ENCODE measurements at places on chromosomes 13 and 19. TPM values are rescaled to one million over a fixed set of nuclear protein-coding genes. Genes with fewer than 3 reads are reported as not detected.

GJA3 gene
- total RNA-seq = 1.2 TPM

CEACAM6 gene
- 7.1 TPM for total RNA-seq

OVOL3 gene
- total RNA-seq = not detected

ZNF836 gene
- 8.0 TPM for total RNA-seq

SHD gene
- 0.11 TPM for total RNA-seq

LMTK3 gene
- total RNA-seq = 8.3 TPM

CEBPA gene
- total RNA-seq = 2.9 TPM

GRCh38 chr19:22144394-22144793, 52.4 kb downstream of the ZNF676 start:
- no peak for DNase-seq

- DNase-seq = no peak
Measured at GRCh38 chr19:28427376-28428083, 785.4 kb downstream of the UQCRFS1 start.

GRCh38 chr13:61350341-61350740, 65.3 kb downstream of the PCDH20 start:
- no peak for DNase-seq

DNA sequence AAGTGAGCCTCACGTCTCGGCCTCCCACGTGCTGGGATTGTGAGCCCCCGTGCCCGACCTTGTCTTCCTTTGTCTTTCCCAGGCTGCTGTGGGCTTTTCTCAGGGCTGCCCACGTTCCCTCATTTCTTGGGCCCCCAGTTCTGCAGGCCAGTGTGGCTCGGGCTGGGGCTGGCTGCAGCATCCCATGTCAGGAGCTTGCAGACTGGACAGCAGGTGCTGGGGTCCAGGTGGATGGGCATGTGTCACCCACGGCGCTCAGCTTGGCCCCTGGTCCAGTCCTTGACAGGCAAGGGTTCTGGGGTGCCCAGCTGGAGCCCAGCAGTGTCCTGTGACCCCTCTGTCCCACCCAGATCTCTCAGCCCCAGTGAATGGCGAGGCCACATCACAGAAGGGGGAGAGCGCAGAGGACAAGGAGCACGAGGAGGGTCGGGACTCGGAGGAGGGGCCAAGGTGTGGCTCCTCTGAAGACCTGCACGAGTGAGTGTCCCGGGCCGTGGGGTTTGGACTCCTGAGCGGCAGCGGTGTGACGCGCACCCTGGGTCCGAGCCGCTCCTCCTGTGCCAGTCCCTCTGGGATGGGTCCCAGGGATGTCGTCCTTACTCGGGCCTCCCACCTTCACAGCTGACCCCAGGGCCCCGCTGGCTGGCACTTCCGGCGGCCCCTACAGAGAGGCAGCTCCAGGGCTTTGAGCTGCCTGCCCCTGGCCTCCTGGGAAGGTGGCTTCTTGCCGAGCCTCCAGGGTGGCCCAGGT, 17.3 kb downstream of the PLIN4 start:
- no peak for DNase-seq

- DNase-seq = no peak
Measured at GRCh38 chr19:13208672-13209483, 58.7 kb downstream of the IER2 start.

DNA sequence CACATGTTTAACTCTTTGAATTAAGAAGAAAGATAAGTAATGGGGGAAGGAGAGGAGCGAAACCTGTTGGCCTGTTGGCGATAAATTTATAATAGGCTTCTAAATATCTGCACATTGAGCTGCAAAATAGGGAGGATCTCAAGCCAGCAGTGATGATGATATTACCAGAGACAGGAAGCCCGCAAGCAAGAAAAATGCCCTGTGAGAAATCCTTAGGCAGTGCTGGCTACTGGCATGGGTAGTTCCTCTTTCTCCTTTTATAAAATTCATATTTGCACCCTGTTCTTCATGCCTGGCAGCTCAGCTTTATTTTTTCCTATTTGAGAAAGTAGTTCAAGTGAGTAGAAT, 858 bp upstream of the USP12 start:
- peak; percentile 43 for DNase-seq

DNA sequence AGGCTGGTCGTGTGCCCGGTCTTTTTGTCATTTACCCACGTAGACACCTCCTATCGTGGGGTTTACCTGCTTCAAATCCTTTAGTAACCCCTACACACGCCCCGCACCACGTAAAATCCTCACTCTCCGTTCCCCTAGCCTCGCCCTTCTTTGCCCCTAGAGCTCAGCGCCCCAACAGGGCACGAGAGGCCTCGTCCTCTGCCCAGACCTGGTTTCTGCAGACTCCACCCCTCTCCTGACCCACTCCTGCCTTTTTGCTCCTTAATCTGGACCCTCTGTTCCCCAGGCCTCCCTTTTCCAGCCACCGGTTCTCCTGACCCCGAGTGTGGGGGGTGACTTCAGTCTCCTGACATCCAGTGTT, 412 bp downstream of the ZNF528 start:
- DNase-seq = no peak

DNA sequence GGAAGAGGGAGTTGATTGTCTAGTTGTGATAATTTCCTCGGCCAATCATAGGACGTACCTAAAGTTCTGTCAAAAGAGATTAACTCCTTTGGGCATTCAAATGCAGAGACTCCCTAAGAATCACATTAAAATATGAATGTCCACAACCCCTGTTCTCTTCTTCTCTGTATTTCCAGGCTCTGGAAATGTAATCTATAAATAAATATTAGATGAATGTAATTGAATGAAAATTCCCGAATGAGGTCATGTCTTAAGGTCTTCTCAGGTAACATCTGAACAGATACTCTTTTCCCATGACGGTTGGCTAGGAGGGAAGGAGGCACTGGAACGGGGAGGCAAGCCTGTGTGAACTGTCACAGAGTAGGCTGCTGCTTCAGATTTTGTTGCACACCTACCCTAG, 145.2 kb downstream of the OXGR1 start:
- no peak for DNase-seq

DNA sequence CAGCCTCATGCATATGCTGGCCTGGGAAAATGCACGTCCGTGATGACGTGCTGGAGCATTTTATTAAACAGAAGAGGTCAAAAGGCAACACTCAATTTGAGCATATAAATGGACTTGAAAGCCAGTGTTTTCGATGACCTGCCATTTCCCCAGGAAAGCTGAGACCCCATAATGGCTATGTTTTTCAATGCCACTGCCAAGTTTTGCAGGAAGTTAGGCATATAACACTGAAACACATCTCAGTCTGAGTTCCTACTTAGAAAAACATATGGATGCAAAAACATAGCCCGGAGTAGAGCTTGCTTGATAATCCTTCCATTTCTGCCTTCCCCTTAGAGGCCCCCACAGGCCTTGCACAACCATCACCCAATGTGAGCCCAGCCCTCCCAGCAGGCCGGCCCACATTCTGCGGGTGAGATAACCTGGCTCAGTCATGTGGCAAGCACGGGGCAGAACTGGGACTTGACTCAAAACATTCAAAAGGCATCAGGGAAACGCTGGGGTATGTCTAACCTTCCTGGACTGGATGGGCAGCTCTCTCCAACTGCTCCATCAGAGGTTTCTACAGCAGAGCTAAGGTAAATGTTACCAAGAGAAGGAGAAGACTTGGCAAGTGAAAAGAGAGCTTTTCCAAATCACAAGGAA, 24.9 kb downstream of the EPS15L1 start:
- DNase-seq = no peak

- DNase-seq = no peak
Measured at GRCh38 chr13:62432906-62433305, 1017.3 kb upstream of the PCDH20 start.

DNA sequence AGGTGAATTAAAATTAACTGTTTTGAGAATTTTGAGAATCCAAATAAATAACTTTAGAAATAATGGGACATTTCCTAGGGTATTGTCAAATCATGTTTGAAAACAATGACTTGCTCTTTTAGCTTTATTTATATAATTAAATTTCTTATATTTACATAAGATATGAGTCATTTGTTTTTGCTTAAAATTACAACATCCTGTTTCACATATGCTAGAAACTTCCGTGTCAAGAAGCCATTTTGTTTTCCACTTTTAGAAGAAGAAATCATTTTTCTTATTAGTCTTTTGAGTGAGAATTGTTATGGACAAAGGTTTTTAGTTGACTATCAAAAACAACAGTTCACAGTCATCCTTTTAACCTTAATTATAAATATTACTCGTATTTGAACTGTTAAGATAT, 48.2 kb downstream of the DPY19L3 start:
- no peak for DNase-seq

- DNase-seq = peak; percentile 77
Measured at GRCh38 chr19:44643605-44644401, at the start of gene PVR. TSS of gene PVR (plus strand) at chr19:44643910. CDS start at chr19:44644097, 187 bp downstream.

DNA sequence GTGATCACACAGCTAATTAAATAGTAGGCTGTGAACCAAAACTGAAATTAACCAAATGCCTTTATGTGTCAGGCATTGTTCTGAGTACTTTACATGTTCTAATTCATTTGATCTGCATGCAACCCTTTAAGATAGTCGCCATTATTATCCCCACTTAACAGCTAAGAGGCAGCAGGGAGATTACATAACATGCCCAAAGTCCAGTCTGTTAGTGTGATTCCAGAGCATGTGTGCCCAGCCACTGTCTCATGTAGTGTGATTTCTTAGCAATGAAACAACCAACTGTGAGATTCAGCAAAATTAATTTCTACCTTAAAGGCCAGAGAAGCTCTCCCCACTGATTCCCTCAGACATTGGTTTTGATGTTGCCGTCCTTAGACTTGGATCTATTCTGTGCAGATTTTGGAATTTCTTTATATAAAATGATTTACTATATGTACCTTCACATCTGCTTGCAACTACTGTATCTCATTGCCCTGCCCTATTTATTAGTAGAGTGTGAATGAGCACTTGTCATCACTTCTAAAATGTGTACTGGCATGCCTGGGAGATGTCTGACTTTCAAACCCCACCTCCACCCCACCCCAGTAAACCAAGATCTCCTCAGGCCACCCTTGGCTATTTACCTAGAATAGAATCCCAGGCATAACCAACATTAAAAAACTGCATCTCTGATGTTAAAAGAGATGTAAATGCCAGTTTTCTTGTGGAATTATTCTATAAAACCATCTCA, 41.2 kb downstream of the POLR1D start:
- no peak for DNase-seq

GRCh38 chr13:46022481-46022880, 30.1 kb downstream of the ZC3H13 start:
- no peak for DNase-seq

DNA sequence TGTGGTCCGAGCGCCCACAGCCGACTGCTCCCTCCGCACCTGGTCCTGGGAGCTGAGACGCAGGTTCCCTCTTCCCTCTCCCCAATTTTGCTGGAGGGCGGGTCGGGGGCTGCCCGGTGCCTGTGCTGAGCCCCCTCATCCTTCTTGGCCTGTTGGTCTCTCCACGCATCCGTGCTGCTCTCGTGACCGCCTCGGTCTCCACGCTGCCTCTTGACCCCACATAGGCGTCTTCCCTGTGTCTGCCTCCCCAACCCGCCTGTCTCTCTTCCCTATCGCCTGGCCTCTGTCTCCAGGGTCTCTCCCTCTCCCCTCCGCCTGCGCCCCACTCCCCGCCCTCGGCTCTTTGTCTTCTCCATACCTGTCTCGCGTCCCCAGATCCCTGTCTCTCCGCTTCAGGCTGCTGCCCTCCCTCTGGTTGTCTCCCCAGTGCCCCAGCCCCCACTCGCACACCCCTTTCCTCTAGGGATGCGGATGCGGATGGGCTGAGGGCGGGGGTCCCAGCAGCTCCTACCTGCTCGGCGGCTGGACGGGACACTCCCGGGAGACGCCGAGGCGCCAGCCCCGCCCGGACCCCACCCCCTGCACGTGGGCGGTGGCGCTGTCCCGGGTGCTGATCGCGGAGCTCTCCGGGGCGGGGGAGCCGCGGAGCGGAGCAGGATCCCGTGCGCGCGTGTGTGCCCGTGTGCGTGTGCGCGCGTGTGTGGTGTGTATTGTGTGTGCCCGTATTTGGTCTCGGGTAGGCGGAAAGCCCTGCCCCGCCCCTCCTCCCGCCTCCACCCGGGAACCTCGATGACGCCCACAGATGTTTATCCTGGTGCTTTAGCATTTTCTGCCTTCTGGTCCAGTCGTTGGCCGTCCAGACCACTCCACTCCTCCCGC, at the start of gene SYT5:
Gene SYT5 (minus strand): TSS at position 684 of the 879 bp plus-strand sequence. CDS start 1,248 bp downstream, outside the sequence.
- DNase-seq = peak; percentile 64

DNA sequence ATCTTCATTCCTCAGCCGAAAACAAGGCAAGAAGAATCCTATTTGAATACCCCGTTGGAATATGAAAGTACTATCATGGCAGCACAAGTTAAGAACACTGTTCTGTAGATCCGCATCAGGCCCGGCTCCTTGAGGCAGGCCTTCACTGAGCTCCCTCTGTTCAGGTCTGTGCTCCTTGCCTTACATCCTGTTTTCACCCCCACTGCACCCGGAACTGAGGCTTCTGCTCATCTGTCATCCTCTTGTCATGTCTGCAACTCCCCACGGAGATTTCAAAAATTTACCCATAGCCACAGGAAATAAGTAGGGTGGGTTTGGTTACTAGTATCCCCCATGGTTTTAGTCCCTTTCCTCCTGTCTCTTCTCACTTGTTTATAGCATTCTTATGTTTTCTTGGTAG, 861.9 kb downstream of the GPC5 start:
- no peak for DNase-seq

DNA sequence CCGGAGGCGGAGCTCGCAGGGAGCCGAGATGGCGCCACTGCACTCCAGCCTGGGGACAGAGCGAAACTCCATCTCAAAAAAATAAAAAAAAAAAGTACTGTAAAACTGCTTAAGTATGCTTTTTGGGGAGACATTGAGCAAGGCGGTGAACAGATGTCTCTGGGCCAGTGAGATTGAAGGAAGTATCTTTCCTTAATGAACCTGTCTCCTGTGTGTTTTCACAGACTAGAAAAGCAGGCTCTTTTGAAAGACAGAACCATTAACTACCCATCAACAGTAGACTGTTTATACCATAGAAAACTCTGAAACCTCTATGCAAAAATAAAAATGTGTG, 1.5 kb upstream of the ECH1 start:
- no peak for DNase-seq

- no peak for DNase-seq
Measured at GRCh38 chr19:4406626-4407025, 4.2 kb downstream of the CHAF1A start.

Data from PC-3 (cell line).